Activated CD4-positive, alpha-beta T cell treated with anti-CD3 and anti-CD28 coated beads, Interleukin-2, amount 50 U/mL, for 16 hours (primary cell): ENCODE measurements at places on chromosomes 3 and 15.
A peak's percentile ranks its signal among the peaks of the same experiment; 100 is the strongest.

- DNase-seq: no peak
Observed at GRCh38 chr15:74821091-74821789, 5.2 kb upstream of the CPLX3 start.

DNA sequence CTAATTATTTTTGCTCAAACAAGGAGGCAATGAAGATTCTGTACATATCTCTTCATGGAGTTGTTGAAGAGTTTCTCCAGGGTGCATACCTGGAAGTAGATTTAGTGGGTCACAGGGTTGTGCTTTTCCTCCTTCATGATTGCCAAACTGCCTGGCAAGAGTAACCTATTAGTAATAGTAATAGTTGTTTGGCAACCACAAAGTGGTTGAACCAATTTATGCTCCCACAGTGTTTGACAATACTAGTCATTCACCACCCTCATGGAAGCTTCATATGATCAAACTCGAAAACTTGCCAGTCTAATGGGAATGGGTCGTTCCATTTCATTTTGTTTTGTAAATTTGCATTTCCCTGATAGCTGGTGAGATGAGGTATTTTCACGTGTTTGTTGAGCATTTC is 57.8 kb downstream of the TLE3 start:
- DNase-seq: peak; percentile 6

GRCh38 chr3:15839568-15839967 is 41.8 kb upstream of the ANKRD28 start:
- no peak for DNase-seq

- no peak for DNase-seq
Observed at GRCh38 chr3:136106101-136106500, 90.0 kb downstream of the MSL2 start.
